Lung microvascular endothelial cell (primary cell): ENCODE measurements at places on chromosomes 16 and 17. TPM values are rescaled to one million over a fixed set of nuclear protein-coding genes. Genes with fewer than 3 reads are reported as not detected.

GRCh38 chr17:77881545-77881944 is 77.0 kb upstream of the TNRC6C start:
- no peak for DNase-seq

DNA sequence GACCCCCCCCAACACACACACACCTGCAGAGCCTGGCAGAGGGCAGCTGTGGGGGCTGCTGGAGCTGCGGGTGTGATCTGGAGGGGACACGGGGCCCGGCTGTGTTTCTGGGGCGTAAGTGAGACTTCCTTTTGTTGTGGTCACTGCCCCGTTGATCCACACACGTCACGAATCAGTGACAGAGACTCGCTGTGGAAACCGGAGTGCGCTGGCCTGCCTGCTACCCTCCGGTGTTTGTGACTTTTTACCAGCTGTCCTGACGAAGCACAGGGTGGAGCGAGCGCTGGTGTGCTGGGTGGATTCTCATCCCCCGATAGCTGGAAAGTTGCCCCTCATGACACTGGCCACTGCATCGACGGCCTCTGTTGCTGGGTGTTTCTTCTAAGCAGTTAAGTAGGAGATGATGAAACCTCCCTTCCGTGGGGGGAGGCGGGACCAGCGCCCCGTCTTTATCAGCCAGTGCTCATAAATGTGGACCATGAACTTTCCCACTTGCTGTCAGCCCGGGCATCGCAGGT is 2.3 kb downstream of the METRNL start:
- DNase-seq, result peak; percentile 59

- DNase-seq, result no peak
Observed at GRCh38 chr17:70658840-70659239, 489.5 kb downstream of the KCNJ2 start.

DNA sequence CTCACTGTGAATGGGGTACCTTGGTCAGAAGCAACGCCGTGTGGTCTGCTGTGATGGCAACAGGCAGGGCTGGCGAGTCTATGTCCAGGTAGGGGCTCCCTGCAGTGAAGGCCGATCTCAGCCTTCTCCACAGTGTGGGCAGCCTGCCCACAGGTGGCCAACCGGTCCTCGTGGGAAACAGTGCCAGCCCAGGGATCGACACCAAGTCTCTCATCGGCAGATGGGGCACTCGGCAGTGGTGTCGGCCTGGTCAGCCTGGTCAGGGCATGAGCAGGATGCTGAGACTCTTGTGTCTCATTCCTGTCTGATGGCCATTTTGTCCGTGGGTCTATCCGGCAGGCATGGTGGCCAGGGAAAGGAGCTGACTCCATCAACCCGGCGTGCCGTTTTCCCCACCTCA is 92.2 kb downstream of the TNFRSF13B start:
- DNase-seq, result no peak

- no peak for DNase-seq
Observed at GRCh38 chr17:49696233-49696761, 11.5 kb downstream of the SLC35B1 start.

- no peak for DNase-seq
Observed at GRCh38 chr16:78528265-78528664, 428.8 kb downstream of the WWOX start.

- DNase-seq, result no peak
Observed at GRCh38 chr17:61255647-61256046, 144.0 kb upstream of the TBX2 start.

DNA sequence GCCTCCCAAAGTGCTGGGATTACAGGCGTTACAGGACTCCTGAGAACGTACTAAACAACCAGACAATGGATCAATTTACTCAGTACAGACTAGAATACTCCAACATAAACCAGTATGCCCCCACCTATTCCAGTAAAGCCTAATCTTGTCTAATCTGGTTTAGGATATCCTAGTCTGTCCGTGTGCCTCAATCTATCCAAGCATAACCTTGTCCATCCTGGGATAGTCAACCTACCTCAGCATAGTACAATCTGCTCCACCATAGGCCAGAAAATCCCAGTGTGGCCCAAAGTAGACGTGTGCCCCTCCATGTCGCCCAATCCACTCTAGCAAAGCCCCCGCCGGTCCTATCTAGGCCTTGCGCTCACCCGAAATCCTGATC is 625 bp downstream of the DVL2 start:
- no peak for DNase-seq

- DNase-seq, result peak; percentile 84
Observed at GRCh38 chr17:75124041-75124818, 7.3 kb downstream of the NT5C start.

DNA sequence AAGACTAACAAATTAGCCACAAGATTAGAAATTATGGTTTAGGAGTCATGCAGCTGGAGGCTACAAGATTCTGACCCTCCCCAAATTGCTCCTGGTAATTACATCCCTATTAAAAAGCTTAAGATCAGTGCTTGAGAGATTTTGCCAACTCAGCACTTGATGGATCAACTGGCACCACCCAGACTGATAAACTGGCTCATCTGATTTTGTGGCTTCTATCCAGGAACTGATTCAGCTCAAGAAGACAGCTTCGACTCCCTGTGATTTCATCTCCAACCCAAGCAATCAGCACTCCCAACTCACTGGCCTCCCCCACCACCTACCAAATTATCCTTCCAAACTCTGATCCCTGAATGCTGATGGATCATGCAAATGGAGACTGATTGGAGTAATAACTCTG is 94.8 kb downstream of the TNFRSF13B start:
- no peak for DNase-seq

GRCh38 chr17:8003594-8004181 is 1.3 kb downstream of the GUCY2D start:
- no peak for DNase-seq

The ABCA6 gene
- total RNA-seq, result 5.2 and 19.0 TPM in 2 replicates

The CDR2L gene
- 5.0 and 5.7 TPM in 2 replicates for total RNA-seq

The OTOA gene
- under 0.01 TPM in 1 of 2 replicates, not detected in the other for total RNA-seq

The CDH16 gene
- not detected in 2 replicates for total RNA-seq
